Effector CD8-positive, alpha-beta T cell (primary cell): ENCODE measurements at places on chromosomes 16 and 17.

GRCh38 chr16:81495321-81496234, 51.0 kb downstream of the CMIP start:
- DNase-seq, result no peak

DNA sequence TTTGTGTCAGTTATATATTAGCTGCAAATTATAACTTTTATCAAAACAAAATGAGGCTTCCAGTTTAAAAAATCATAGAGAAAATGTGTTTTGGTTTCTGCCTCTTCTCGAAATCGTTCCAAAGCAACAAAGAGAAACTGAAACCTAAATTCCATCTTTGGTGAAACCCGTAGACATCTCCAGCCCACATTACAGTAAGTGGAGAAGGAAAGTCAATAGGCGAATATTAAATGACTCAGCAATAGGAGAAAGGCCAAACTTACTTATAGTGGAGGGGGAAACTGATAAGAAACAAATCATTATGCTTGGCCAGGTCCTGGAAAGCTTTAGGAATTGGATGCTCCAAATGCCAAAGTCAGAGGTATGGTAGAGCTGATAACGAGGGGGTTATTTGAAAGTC, 103.0 kb upstream of the SHISA6 start:
- no peak for DNase-seq

- DNase-seq, result no peak
Measured at GRCh38 chr16:5069854-5070253, 1.8 kb upstream of the ALG1 start.

GRCh38 chr16:55944377-55944802, 69.2 kb upstream of the CES5A start:
- DNase-seq, result peak; percentile 8

GRCh38 chr17:55680686-55681341, 41.9 kb downstream of the TMEM100 start:
- no peak for DNase-seq

DNA sequence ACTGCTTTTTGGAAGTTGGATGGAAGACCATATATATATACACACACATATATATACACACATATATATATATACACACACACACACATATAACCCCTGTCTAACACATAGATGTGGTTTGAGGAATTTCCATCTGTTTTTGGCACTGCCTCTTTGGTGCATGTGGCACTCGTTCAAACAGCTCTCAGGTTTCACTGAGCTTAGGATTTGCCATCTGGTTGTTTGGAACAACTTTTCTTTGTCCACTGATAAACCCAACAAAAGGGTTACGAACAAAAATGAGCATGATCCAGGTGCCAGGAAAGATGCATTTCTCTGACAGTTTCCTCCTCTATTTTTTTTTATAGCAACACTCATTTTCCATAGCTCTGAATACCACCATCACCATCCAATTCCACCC, 14.6 kb upstream of the KCNJ16 start:
- DNase-seq, result no peak

GRCh38 chr16:73750639-73751038, 546.0 kb upstream of the PSMD7 start:
- DNase-seq, result no peak

DNA sequence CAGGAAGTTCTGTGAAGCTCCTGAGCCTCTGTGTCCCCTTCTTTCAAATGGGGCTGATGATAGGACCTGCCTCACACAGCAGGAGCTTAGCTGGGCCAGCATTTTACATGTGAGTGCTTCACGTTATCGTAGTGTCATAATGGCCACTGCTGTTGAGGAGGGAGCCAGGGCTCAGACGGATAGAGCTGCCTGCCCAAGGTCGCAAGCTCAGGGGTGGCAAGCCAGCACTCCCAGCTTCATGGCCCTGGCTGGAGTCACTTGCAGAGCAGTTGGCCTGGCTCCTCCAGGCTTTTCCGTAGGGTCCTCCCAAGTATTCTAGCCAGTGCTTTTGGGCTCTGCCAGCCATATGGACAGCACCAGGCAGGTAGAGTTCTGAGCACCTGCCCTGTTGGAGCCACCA, 115.1 kb downstream of the SOCS1 start:
- no peak for DNase-seq

GRCh38 chr17:49409066-49409465, 5.6 kb downstream of the PHB1 start:
- no peak for DNase-seq

DNA sequence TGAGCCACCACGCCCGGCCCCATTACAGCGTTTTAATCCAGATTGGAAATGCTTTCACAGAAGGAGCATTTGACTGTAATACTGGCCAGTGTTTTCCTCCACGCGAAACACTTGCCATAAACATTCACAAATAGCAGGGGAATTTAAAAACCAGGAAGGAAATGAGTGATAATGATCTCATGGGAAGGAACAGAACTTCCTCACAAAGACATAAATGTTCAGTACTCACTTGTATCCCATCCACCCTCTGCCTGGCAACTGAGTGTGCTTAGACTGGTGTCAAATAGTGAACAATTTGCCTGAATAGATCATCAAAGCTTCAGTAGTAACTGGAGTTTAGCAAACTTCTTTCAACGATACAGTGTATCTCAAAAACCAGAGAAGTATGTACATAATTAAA, 54.1 kb downstream of the PSMD12 start:
- no peak for DNase-seq

- peak; percentile 28 for DNase-seq
Measured at GRCh38 chr17:78839762-78840529, 668 bp downstream of the USP36 start.

GRCh38 chr16:12398029-12398682, 405.5 kb downstream of the CPPED1 start:
- no peak for DNase-seq

GRCh38 chr16:68236137-68236825, 354 bp upstream of the ESRP2 start:
- peak; percentile 43 for DNase-seq

DNA sequence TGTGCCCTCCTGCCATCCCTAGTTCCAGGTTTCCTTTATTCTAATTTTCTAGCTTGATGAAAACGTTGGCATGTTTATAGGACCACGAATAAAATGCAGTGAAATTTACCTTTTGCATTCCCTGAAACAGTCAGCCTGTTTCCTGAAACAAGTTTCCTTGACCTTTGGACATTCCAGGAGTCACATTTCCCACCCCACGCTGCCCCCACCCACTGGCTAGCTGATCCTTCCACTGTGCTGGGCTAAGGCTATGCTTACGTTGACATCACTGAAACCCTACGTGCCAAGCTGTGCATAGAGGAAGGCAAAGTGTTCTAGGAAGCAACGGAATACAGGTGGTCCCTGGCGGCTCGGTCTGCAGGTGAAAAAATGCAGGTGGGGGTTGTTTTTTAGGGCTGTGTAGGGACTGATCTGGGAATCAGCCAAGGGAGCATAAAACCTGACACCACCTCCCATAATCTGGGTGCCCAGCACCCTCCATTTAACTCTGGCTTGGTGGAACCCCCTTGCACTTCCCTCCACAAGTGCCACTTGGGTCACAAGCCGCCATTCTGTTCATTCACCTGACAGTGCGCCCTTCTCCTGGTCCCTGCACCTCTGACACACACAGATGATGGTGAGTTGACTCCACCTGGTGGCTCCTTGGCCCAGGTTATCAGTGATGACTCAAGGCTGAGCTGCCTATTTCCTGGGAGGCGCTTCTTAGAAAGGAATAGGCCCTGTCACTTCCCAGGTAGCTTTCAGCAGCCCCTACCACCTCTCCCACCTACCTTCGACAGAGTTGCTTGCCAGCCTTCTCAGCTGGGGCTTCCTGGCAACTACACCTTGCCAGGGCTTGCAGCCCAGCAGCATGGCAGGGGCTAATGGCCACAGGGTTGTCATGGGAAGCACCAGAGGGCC, 83.7 kb downstream of the N4BP1 start:
- no peak for DNase-seq

GRCh38 chr16:84323606-84324005, 28.9 kb downstream of the WFDC1 start:
- no peak for DNase-seq

GRCh38 chr16:57013902-57014301, 24.5 kb downstream of the NLRC5 start:
- no peak for DNase-seq

GRCh38 chr17:81994593-81995462, 17.4 kb downstream of the ASPSCR1 start:
- no peak for DNase-seq

GRCh38 chr17:5510771-5511170, 24.4 kb downstream of the MIS12 start:
- no peak for DNase-seq

- DNase-seq, result no peak
Measured at GRCh38 chr17:79561486-79562133, 49.2 kb downstream of the RBFOX3 start.
